ENCODE measurements at places on chromosomes 7 and 10. TPM values are rescaled to one million over a fixed set of nuclear protein-coding genes. Genes with fewer than 3 reads are reported as not detected.

SFMBT2 gene
- polyA plus RNA-seq, result 2.3 TPM

HKDC1 gene
- 0.10 TPM for polyA plus RNA-seq

IKZF1 gene
- 229 TPM for polyA plus RNA-seq

GRCh38 chr10:116470071-116470470 is 42.4 kb downstream of the PNLIPRP3 start:
- DNase-seq, result no peak

DNA sequence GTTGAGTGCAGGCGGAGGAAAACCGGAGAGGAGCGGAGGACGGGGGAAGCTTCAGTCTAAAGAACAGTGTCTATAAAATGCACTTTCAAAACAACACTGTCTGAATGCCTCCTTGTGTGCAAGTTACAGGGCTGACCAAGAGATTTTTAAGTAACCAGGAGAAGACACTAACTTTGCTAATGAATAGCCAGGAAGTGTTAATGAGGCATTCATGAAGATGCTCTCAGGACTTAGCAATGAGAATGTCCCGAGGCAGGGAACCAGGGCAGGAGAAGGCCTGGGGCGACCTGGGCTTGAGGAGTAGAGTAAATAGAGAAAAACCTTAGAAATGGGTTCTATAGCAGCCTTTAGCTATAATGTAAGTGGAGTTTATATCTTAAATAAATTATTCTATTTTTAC is 312.1 kb downstream of the SKIDA1 start:
- DNase-seq, result no peak

- DNase-seq, result no peak
Observed at GRCh38 chr10:131806146-131806545, 94.7 kb upstream of the PPP2R2D start.

DNA sequence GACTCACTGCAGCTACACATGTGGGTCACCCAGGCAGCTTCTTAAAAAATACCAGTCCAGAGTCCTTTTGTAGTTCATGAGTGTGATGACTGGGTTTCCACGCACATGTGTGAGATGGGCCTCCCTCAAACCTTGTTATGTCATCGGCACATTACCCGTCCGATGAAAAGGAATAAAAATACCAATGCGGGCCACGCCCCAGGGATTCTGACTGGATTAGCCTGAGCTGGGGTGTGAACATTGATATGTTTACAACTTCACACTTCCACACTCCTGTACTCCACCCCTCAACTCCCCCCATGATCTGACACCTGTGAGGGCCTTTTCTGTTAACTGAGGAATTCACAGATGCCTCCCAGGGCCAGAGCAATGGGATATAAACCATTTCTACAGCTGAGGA is 6.2 kb downstream of the SLC29A3 start:
- no peak for DNase-seq

- peak; percentile 63 for DNase-seq
Observed at GRCh38 chr7:112869111-112869774, 79.0 kb upstream of the TMEM168 start.

- peak; percentile 4 for DNase-seq
Observed at GRCh38 chr7:92423710-92424131, 23.6 kb upstream of the GATAD1 start.

Data from B cell (primary cell).